Keratinocyte (primary cell): ENCODE measurements at places on chromosomes 5 and 9. TPM values are rescaled to one million over a fixed set of nuclear protein-coding genes. Genes with fewer than 3 reads are reported as not detected.

The STKLD1 gene
- polyA plus RNA-seq: 0.39 to 0.77 TPM in 2 of 3 replicates, not detected in the other

The RXFP3 gene
- not detected in 3 replicates for polyA plus RNA-seq

The ADAMTS19 gene
- polyA plus RNA-seq: 0.08 to 0.15 TPM (median 0.09 TPM) in 3 replicates

The TUSC1 gene
- 5.4 to 6.6 TPM (median 5.6 TPM) in 3 replicates for polyA plus RNA-seq

The KCNIP1 gene
- not detected in 3 replicates for polyA plus RNA-seq

The MOB3B gene
- polyA plus RNA-seq: 32.6 to 40.8 TPM (median 35.3 TPM) in 3 replicates

The RNF183 gene
- 0.10 TPM in 1 of 3 replicates, not detected in the others for polyA plus RNA-seq

The PCA3 gene
- not detected in 3 replicates for polyA plus RNA-seq

The ELAVL2 gene
- polyA plus RNA-seq: 1.5 to 4.3 TPM (median 2.9 TPM) in 3 replicates

The PTGES gene
- polyA plus RNA-seq: 16.3 to 34.1 TPM (median 19.7 TPM) in 3 replicates

The ZNF454 gene
- 0.07 to 0.15 TPM (median 0.08 TPM) in 3 replicates for polyA plus RNA-seq
